Regular cardiac myocyte (primary cell): ENCODE measurements at places on chromosomes 3 and 15. TPM values are rescaled to one million over a fixed set of nuclear protein-coding genes. Genes with fewer than 3 reads are reported as not detected.

ABI3BP gene
- total RNA-seq, result 26.6 and 121 TPM in 2 replicates

GOLGA8J gene
- 0.28 TPM in 1 of 2 replicates, not detected in the other for total RNA-seq

KLF15 gene
- total RNA-seq, result 0.38 and 1.7 TPM in 2 replicates

VEPH1 gene
- 99.8 and 155 TPM in 2 replicates for total RNA-seq

ZBBX gene
- 0.19 TPM in 1 of 2 replicates, not detected in the other for total RNA-seq

HEXA gene
- 22.6 and 70.8 TPM in 2 replicates for total RNA-seq

EXD1 gene
- total RNA-seq, result under 0.01 TPM in 1 of 2 replicates, not detected in the other

TCF12 gene
- 42.3 and 50.2 TPM in 2 replicates for total RNA-seq

C15orf61 gene
- total RNA-seq, result 2.3 and 4.8 TPM in 2 replicates

CPA3 gene
- total RNA-seq, result not detected in 2 replicates

MYRIP gene
- under 0.01 and 1.2 TPM in 2 replicates for total RNA-seq

SAMMSON gene
- 0.28 TPM in 1 of 2 replicates, not detected in the other for total RNA-seq

ESYT3 gene
- total RNA-seq, result 0.19 and 1.4 TPM in 2 replicates

ARL14 gene
- total RNA-seq, result under 0.01 TPM in 1 of 2 replicates, not detected in the other

TMEM39A gene
- 39.1 and 50.7 TPM in 2 replicates for total RNA-seq

STRIT1 gene
- total RNA-seq, result not detected in 2 replicates

SERPINI1 gene
- 2.9 and 13.5 TPM in 2 replicates for total RNA-seq

CKMT1A gene
- total RNA-seq, result not detected in 2 replicates
